AG08396 (cell line): ENCODE measurements at places on chromosomes 1 and 21.
A peak's percentile ranks its signal among the peaks of the same experiment; 100 is the strongest.

DNA sequence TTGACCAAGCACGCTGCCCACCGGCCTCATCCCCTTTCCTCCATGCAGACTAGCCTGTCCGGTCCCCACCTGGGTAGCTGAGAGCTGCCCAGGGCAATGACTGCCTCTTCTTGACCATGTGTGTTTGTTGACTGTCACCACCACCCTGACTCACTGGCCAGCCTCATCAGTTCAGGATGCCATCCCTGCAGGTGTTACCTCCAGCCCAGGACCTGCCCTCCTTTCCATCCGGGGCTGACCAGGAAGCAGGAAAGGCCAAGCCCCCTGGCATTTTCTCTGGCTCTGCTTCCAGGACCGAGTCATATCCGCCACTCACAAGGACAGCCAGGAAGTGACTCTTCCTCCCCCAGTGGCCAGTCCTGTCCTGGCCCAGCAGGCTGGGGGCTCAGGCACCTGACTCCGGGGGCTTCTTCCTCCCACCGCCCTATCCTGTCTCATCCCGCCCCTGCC is 17.1 kb downstream of the EPHA2 start:
- peak; percentile 61 for DNase-seq

DNA sequence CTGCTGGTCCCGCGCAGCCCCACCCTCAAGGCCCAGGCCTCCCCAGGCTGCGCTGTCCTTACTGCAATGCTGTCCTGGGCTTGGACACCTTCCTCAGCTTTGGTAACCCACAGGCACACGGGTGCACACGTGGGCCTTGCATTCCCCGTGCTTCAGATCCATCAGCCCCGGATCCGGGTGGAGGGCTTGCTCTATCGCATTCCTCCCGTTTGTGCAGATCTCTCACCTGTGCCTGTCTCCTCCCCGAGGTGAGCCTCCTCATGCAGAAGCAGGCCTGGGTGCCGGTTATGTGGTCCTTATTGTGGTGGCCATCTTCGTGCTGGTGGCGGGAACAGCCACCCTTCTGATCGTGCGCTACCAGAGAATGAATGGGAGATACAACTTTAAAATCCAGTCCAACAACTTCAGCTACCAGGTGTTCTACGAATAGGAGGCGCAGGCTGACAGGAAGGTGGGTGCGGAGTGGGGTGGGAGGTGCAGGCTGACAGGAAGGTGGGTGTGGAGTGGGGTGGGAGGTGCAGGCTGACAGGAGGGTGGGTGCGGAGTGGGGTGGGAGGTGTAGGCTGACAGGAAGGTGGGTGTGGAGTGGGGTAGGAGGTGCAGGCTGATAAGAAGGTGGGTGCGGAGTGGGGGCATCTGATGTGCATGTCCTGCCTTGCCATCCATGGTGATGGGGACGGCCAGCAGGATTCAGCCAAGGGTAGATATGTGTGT is 66.2 kb downstream of the UMODL1 start:
- DNase-seq = no peak

DNA sequence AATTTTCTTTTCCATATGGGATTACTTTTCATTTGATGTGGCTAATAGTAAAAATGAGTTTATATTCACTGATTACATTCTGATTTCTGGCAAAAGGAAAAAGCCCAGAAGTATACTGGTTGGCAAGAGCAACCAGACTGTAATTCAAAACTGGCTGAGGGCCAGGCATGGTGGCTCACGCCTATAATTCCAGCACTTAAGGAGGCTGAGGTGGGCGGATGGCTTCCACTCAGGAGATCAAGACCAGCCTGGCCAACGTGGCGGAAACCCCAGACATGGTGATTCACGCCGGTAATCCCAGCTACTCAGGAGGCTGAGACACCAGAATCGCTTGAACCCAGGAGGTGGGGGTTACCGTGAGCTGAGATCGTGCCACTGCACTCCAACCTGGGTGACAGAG is 14.5 kb downstream of the SYT11 start:
- no peak for DNase-seq

DNA sequence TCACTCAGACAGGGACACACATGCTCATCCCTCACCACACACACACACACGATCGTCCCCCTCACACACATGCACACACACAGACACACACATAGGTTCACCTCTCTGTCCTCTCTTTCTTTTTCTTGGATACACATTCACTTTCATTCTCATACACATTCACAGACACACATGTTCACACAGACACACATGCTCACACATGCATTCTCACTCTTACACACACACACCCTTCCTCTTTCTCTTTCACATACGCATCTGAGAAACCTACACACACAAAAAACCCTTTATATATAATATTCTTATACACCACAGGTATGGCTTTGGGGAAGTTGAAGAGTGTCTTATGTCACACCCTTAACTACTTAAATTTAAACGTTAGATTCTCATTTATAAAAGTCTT is 248.6 kb upstream of the RUNX1 start:
- DNase-seq = no peak

- no peak for DNase-seq
These were observed 207.4 kb downstream of the APP start for GRCh38 chr21:25963181-25963580.
